ENCODE measurements at places on chromosomes 5 and 9.
A peak's percentile ranks its signal among the peaks of the same experiment; 100 is the strongest.

DNA sequence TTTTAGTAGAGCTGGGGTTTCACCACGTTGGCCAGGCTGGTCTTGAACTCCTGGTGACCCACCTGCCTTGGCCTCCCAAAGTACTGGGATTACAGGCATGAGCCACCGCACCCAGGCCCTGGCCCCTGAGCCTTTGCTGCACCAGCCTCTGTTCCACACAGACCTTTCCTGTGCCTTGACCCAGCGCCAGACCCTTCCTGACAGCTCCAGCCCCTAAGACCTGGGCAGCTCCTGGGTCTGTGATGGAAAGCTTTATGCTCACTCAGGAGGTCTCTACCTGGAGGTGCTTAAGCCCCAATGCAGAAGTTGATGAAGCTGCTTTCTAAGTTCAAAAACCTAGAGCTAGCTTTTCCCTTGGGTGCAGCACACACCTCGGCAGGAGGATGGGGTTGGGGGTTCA, 58.8 kb upstream of the NEK6 start:
- DNase-seq, result no peak

DNA sequence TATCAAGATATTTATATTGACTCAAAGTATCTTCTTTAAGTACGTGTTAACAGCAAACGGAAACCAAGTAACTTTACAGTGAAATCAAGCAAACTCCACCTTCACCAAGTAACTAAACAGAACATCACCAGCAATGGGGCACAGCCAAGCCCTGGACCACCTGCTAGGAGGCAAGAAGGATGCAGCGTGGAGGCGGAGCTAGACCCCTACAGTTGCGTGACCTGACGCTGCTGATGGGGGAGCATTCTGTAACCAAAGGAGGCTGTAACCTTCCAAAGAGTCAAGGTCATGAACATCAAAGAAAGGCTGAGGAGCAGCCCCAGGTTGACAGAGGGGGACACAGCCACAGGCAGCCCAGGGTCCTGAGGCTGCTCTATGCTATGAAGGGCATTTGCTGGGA, 6.1 kb downstream of the VAV2 start:
- DNase-seq, result no peak

- DNase-seq, result no peak
Measured at GRCh38 chr5:16245249-16245648, 65.7 kb upstream of the MARCHF11 start.

GRCh38 chr9:125867751-125868415, 120.7 kb downstream of the PBX3 start:
- no peak for DNase-seq

- no peak for DNase-seq
Measured at GRCh38 chr9:91006046-91006445, 204.4 kb downstream of the SYK start.

GRCh38 chr9:122239722-122240121, 11.0 kb upstream of the LHX6 start:
- DNase-seq, result no peak

DNA sequence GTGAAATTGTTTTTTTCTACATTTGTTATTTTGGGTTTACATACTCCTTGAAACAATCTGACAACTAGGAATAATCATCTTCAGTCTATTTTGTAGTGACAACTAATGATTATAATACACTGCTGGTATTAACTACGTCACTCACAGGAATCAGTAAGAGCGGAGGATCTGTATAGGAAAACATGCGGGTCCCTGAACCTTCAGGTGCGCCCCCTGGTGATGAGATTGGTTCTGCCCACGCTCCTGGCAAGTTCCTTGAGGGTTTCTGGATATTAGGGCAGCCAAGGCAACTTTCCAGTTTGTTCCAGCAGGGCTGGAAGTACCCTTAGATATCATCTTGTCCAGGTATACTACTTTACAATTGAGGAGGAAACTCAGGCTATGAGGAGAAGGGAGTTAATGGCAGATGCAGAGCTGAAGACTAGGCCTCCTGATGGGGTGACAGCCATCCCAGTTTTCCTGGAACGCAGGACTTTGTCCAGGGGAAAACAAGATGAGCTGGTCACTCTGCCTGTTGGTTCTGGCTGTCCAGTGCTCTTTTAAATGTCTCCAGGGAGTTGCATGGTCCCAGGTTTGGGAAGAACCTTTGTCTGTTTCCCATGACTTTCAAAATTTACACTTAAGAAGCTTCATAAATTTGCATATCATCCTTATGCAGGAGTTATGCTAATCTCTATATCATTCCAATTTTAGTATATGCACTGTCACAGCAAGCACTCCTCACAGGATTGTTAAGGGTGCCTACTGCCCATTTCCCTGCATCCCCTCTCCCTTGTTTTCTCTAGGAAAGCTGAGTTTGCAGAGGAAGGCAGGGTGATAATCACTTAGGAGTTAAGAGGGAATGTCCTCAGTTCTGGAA, 14.9 kb upstream of the WNT8A start:
- DNase-seq, result peak; percentile 62

All from stimulated activated naive CD4-positive, alpha-beta T cell treated with Interleukin-2 at 50 U/mL for 16 hours (primary cell).